PC-9 (cell line): ENCODE measurements at places on chromosomes 11 and 22. TPM values are rescaled to one million over a fixed set of nuclear protein-coding genes. Genes with fewer than 3 reads are reported as not detected.

DNA sequence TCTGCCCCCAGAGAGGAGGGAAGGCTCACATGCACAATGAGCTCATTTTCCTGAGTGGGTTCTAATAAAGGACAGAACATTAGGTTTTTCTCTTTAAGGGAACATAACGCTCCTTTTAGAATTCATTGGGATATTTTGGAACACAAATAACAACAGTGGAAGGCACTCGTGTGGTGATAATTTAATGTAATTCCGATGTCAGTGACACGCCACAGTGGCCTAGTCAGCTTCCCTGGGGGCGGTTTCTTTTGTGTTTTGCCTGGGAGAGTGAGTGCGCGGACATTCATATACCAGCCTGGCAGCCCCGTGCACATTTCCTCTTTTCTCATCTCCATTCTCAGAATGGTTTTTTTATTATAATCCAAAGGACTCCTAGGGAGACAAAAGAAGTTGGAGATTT lies 41.1 kb downstream of the SEZ6L start:
- no peak for DNase-seq

DNA sequence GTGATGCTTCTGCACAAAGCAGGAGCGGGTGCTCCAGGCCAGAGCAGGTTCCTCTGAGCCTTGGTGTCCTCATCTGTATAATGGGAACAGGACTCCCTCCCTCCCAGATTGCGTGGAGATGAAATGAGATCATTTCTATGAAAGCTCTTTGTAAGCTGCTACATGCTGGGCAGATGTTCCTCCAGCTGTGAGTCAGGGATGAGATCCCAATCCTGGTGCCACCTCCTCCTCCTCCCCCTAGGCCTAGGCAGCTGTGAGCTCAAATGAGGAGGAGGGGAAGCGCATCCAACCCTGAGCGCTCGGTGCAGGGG lies 7.0 kb upstream of the CABP2 start:
- no peak for DNase-seq

DNA sequence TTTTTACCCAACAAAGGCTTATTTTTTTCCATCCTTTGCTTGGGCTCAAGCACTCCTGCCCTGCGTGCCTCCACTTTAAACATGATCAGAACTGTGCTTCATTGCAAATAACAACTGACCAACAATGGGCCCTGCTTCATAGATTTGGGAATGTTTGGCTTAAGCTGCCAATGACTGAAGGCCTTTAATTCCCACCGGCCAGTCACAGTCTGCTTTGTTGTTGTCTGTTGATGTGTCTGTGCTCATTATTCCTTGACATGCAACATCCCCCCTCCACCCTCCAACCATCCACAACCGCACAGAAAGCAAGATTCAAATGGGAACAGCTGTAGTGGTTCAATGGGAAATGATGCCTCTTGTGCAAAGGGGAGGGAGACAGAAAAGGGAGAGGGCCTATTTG lies 23.0 kb downstream of the PAX6 start:
- DNase-seq, result no peak

GRCh38 chr11:94740083-94741021 lies 27.8 kb upstream of the AMOTL1 start:
- no peak for DNase-seq

SYVN1 gene
- total RNA-seq, result 40.9 and 51.5 TPM in 2 replicates

DNA sequence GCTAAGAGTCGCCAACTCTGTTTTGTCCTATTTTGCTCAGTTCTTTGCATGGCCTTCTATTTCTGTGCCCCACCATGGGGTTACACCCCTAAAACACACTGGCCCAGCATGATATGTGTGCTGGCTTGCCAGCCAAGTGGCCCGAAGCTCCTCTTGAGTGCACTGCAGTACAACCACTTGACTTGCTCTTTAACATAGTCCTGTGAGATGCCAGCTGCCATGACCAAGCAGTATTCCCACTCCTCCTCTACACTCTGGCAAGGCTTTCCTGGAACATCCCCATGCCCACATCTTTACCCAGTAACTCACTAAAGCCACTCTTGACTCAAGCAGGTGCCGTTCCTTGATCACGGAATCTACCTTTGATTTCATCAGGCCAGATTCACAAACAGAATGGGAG lies 102.9 kb upstream of the GAL start:
- DNase-seq, result no peak

- no peak for DNase-seq
Measured at GRCh38 chr11:116925050-116925449, 87.6 kb upstream of the APOA1 start.

MS4A4A gene
- not detected in 2 replicates for total RNA-seq

UPK3A gene
- total RNA-seq, result 1.0 and 1.4 TPM in 2 replicates

GRCh38 chr11:119085437-119085847 lies 761 bp downstream of the HMBS start:
- DNase-seq, result peak; percentile 36

GRCh38 chr11:111906680-111907079 lies 4.9 kb downstream of the CRYAB start:
- no peak for DNase-seq

DNA sequence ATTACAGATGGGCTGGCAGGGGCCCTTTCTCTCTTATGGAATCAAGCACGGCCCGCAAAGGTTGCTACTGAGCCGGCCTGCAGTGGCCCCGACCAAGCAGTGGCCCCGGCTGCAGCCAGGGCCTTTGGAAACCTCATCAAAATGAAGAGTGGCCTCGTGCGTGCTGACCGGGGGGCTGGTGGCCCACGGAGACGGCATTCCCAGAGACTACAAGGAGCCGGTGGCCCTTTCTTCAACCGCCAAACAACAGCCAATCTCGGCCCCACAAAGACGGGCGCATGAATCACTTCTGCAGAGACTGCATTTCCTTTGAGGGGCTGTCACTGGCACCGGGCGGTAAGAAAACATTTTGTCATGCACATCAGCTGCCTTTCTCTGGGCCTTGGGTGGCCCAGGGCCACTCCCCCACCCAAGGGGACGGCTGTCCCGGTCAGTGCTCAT lies 43.1 kb upstream of the FGF3 start:
- no peak for DNase-seq

SORL1 gene
- total RNA-seq, result 4.9 and 6.4 TPM in 2 replicates

DNA sequence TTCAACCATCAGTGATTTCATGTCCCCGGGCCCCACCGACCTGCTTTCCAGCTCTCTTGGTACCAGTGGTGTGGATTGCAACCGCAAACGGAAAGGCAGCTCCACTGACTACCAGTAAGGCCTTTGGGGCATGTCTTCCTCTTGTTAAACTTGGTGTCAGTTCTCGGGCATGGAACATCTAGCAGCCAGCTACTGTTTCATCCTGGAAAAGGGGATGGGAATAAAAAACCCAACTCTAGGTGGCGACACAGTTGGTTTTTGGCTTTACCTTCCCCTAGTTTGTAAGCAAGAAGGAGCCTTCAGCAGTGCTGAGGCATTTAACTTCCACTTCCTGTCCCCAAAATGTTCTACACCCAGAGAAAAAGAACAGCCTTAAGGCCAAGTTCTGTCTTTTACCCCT lies 76.7 kb downstream of the BMAL1 start:
- DNase-seq, result no peak

LRRC32 gene
- 0.53 TPM in 1 of 2 replicates, not detected in the other for total RNA-seq

- peak; percentile 40 for DNase-seq
Measured at GRCh38 chr22:30396871-30397655, at the start of gene SEC14L2. Gene SEC14L2, plus strand, starts transcription at chr22:30397018. Its CDS starts 99 bp downstream, at chr22:30397117.

DNA sequence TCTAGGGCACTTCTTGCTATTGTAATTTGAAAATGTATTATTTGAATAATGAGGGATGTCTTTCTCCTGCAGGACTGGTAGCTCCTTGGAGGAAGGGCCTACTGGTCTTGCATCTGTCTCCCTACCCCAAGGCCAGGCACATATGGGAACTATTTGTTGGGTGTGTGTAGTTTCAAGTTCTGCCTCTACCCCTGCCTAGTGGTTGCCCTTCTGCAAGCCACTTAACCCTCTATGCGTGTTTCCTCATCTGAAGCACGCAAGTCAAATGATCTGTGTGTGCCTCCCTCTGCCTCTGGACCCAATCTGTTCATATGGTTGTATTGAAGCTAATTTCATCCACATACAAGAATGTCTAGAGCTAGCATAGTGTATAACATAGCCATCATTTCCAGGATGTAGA lies 67.0 kb downstream of the WNT11 start:
- no peak for DNase-seq

- no peak for DNase-seq
Measured at GRCh38 chr11:96194581-96195374, 148.2 kb downstream of the MAML2 start.

DNA sequence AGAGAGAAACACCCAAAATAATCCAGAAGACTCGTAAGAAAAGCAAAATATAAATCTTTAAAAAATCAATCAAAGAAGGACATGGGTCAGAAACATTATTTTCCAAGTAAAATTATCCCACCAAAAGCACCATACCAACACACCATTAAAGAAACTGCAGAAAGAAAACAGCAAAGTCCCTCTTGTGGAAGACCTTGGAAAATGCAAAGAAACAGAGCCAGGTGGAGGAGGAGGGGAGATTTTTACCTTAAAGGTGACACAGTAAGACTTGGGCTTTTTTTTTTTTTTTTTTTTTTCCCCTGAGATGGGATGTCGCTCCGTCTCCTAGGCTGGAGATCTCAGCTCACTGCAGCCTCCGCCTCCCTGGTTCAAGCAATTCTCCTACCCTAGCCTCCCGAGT lies 123.8 kb downstream of the LARGE1 start:
- DNase-seq, result no peak

TSPO gene
- total RNA-seq, result 243 and 308 TPM in 2 replicates

DNA sequence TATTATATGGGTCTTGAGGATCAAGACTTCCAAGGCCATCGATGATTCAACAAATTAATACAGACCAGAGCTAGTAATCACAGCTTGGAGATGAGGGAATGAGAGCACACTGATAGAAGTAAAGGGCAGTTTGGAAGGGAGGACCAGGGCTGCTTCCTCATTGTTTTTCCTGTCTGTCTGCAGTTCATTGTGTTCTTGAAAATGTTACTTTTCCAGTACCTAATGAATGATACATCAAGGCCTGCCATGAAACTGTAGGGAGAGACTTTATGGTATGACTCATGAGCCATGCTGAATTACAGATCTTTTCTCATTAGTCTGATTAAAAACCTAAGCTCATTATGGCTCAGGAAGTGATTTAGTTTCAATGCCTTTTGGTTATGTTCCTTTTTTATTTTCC lies 855.6 kb downstream of the KCNA4 start:
- no peak for DNase-seq

- DNase-seq, result peak; percentile 29
Measured at GRCh38 chr22:30402028-30402765, 5.4 kb downstream of the SEC14L2 start.

DNA sequence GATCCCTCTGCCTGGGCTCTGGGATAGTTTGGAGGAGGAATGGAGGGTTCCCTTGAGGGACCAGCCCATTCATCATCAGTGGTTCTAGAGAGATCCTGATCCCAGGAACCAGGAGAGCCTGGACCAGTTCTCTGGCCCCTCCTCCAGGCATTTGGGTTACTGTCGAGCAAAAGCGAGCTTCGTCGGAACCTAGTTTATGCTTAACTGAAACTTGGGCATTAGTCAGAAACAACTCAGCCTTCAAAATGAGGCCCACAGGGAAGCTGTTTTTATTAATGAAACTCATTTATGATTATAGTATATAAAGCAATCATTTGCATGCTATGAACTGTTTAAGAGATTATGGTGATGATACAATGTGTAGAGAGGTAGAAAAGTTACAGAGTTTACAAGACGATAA lies 61.4 kb downstream of the LIF start:
- no peak for DNase-seq

DNA sequence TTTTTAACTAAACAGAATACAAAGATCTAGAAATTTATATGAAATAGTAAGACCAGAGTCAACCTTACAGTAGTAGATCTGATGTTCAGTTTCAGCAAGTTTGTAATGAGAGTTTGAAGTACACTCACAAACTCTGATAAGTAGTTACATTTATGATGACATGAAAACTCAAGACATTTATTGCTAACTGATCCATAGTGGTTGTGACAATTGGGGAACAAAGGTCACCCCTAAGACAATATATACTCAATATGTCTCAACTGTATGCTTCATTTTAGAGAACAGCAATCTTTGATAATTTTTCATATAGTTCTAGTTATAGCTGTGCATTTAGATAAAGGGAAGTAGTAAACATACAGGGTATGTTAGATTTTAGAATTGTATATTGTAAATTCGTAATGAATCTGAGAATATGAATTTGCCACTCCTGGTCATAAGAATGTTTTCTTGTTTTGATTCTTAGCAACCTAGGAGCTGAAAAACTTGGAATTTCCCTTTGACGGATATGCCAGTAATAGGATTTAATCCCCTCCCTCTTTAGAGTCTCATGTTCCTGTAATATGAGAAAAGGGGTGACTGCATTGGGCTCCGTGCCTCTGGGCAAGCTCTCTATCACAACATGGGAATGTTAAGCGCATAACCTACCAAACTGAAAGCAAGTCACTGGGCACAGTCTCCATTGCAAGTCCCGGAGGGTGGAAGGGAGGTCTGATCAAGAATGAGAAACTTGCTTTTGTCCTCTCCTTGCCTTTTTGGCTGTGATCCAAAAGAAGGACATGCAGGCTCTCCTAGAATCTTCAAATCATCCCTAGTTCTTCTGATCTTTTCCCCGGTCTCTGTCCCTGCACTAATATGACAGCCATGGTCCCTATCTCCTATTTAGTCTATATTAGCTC lies 11.4 kb downstream of the OR10D3 start:
- DNase-seq, result no peak

DLAT gene
- 27.8 and 44.9 TPM in 2 replicates for total RNA-seq

NECTIN1 gene
- 17.6 and 21.5 TPM in 2 replicates for total RNA-seq

DNA sequence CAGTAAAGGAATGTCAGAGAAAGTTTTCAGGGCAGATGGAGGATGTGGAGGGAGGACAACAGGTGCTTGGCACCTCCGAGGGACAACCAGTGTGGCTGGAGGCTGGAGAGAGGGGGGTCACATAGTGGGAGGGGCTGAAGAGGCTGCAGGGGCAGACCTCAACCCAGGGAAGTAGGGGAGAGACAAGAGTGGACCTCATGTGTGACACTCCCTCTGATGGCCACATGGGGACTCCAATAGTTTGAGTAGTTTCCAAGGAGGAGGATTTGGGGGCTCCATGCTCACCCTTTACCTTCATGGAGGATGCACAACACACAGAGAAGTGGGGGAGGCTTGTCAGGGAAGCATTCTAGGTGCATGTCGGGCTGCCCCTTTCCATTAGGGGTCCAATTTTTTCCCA lies 35.1 kb upstream of the ASPHD2 start:
- DNase-seq, result no peak
